ENCODE measurements at places on chromosomes 5 and 9. TPM values are rescaled to one million over a fixed set of nuclear protein-coding genes. Genes with fewer than 3 reads are reported as not detected.

DNA sequence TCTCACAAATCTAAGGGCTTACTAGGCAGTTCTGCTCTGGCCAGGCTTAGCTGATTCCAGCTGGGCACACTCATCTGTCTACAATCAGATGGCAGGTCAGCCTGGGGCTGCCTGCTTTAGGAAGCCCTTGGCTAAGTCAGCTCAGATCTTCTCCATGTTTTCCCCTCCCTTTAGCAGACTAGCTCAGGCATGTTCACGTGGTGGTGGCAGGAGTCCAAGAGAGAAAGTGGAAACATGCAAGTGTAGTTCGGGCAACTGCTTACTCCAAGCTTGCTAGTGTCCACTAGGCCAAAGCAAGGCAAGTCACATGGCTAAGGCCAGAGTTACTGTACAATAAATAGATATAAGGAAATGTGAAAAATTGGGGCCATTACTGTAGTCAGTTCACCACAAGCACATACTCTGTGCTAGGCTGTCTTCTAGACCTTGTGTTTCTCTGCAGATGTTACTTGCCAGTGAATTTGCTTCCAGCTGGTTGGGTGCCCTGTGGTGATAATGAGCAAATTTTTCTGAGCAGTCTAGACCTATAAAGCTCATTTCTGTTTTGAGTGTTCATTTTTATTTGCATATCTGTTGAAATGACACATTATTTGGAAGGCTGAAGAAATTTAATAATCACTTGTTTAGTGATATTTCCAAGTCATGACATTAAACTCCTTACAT lies 38.3 kb downstream of the RECK start:
- peak; percentile 86 for DNase-seq

GRCh38 chr9:129898185-129898584 lies 62.9 kb downstream of the USP20 start:
- no peak for DNase-seq

DNA sequence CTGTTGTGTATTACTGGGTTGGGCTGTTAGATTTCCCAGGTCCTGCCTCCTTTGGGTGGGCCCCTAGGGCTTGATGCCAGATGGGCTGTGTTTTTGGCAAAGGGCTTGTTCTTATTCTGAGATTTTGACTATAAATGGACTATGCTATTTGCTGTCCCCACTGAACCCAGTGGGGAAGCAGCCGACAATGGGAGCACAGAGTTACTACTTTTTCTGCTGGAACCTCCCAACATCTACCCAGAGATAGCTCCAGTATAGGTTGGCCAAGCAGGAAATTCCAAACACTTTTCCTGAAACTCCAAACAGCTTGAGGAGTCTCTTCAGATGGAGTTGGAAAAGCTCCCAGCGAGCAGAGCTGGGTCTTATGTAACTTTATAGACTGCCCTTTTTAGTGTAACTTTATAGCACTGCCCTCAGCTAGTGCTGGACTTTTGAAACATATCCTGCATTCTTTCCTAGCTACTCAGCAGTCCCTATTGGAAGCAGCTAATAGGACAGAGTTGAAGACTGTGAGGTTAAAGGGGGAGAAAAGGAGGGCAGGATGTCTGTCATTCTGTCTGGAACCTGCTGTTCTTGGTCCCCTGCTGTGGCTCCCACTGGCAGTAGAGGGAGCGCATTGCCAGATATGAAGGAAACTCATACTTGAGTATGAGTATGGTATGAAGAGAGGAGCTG lies 21.0 kb downstream of the RUSC2 start:
- peak; percentile 72 for DNase-seq

GRCh38 chr9:127893392-127893791 lies 6.0 kb downstream of the ST6GALNAC6 start:
- DNase-seq: no peak

DNA sequence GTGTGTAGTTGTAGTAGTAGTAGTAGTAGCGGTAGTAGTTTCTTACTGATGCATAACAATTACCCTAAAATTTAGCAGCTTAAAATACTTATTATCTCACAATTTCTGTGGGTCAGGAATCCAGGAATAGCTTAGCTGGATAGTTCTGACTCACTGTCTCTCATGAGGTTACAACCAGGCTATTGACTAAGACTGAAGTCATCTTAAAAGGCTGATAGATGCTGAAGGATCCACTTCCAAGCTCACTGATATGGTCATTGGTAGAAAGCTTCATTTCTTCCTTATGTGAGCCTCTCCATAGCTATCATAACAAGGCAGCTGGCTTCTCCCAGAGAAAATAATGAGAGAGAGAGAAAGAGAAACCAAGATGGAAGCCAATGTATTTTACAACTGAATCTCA lies 147.5 kb upstream of the FBXL17 start:
- DNase-seq: no peak

Gene OTP
- not detected for total RNA-seq

- DNase-seq: no peak
These were observed 40.6 kb downstream of the TSPAN17 start for GRCh38 chr5:176687881-176688280.

DNA sequence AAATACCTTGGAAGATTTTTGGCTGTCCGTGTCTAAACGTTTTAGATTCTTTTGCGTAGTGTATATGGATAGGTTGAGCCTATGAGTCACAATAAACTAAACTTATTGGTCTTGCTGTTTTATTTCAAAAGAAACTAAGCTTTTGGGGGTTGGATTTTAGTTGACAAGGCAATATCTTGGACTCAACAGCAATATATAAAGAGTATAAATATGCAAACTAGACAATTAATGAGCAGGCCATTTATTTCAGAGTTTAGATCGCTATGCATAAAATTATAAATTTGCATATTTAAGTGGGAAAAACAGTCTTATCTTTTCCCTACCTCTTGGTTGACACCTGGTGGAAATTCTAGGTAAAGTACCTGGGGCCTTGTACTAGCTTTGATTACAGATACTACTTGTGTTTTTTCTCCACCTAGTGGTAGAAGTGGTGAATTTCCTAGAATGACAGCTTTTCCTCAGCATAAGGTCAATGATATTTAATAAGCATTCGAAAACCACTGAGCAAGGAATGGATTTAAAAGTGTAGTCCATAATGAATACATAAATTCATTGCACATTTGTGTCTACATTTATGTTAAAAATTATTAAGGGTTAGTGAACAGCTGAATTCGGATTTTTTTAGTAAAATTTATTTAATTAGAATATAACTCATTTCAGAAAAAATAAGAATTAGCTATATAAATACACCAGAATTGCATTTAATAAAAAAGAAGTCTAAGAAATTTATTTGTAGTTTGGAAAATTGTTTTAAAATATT lies 1.7 kb upstream of the ARRDC3 start:
- no peak for DNase-seq

DNA sequence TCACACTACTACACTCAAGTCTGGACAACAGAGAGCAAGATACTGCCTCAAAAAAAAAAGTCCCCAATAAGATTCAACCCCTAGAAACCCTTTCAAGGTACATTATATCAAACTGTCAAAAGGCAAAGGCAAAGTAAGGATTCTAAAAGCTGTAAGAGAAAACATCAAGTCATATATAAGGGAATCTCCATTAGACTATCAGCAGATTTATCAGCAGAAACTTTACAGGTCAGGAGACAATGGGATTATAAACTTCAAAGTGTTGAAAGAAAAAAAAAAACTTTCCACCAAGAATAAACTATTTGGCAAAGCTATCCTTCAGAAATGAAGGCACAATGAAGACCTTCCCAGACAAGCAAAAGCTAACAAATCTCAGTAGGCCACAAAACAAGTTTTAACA lies 63.5 kb upstream of the DMRT1 start:
- DNase-seq: no peak

Measured in tibial nerve (tissue), 4 donors.